ENCODE measurements at places on chromosomes 16 and 17.

DNA sequence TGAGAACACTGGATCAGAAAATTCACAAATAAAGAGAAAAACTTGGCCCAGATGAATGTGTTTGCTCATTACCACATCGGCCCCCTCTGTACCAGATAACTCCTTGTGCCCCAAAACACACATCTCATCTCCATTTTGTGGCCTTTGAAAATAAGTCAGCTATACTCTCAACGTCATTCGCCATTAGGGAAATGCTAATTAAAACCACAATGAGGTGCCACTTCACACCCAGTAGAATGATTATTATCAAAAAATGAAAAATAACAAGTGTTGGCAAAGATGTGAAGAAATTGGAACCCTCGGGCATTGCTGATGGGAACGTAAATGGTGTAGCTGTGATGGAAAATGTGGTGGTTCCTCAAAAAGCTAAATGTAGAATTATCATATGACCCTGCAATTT lies 34.6 kb upstream of the AKTIP start:
- no peak for DNase-seq

GRCh38 chr16:12193692-12194091 lies 217.2 kb downstream of the SNX29 start:
- no peak for DNase-seq

DNA sequence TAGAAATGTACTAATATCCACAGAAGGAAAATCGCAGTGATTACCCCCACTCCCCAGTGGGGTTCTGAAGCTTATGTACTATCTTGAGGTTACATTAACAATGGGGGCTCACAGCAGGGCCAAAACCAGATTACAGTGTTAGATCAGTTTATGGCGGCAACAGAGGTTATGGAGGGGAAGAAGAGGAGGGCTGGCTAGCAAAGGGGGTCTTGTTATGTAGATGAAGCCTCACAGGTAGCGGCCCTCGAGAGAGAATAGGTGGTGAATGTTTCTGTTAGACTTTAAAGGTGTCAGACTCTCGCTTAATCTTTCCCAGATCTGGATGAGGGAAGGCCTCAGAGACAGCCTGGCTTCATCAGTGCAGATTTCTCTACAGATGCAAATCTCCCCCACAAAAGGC lies 22.2 kb downstream of the RNF112 start:
- DNase-seq: no peak

- no peak for DNase-seq
Observed at GRCh38 chr17:27396941-27397340, 59.3 kb upstream of the KSR1 start.

- no peak for DNase-seq
Observed at GRCh38 chr17:74530831-74531150, 484 bp downstream of the CD300LB start.

GRCh38 chr17:45363498-45363897 lies 46.7 kb upstream of the MAP3K14 start:
- DNase-seq: no peak

GRCh38 chr17:32570081-32570396 lies 83.2 kb downstream of the CDK5R1 start:
- no peak for DNase-seq

DNA sequence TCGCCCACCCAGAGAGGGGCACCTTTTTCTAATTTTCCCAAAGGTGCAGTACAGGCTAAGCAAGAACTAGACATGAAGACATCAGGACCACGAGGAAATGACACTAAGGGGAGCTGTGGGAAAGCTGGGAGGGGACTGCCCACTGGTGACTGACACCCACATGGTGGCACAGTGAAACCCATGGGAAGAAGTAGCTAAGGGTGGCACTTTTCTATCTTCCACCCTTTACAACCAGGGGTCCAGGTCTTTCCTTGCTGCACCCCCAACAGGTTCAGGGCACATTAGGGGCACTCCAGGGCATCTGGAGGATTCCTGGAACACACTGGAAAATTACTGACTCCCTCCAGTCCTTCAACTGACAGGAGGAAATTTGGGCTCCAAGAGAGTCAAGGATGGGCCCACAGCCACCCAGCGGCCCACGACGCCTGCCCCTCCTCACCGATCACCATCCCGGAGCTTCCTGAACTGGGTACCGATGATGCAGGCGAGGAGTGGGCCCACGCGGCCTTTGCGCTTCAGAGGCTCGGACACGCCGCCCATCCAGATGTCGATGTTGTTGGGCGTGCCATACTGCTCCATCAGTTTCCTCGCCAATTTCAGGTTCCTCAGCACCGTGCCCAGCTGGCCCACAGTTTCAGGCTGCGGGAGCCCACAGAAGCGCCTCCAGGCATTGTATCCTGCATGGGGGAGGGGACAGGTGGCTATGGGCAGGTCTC lies 9.4 kb downstream of the MPO start:
- DNase-seq: no peak

DNA sequence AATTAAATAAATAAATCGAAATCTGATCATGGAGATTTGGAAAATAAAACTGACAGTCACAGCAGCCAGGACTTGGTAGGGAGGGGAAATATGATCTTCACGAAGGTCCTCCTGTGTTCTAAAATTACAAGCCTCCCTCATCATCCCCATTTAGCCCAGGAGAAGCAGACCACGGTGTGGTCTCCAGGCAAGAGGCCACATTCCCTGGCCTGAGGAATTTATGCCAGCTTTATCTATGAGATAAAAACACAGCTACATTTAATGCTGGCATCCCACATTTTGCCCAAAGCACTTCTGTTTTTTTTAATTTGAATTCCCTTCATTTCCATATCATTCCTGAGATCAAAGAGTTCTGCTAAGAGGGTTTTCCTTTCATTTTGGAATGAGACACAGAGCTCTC lies 43.2 kb downstream of the ABCC12 start:
- DNase-seq: no peak

- no peak for DNase-seq
Observed at GRCh38 chr16:57156351-57156703, 29.5 kb downstream of the PSME3IP1 start.

GRCh38 chr17:64622931-64623654 lies 39.0 kb downstream of the SMURF2 start:
- DNase-seq: no peak

- no peak for DNase-seq
Observed at GRCh38 chr17:65601145-65601544, 39.7 kb upstream of the AXIN2 start.

GRCh38 chr17:64767269-64767997 lies 105.3 kb upstream of the SMURF2 start:
- DNase-seq: no peak

GRCh38 chr17:36014946-36015345 lies 2.8 kb downstream of the CCL23 start:
- no peak for DNase-seq

- no peak for DNase-seq
Observed at GRCh38 chr17:62679866-62680377, 52.5 kb downstream of the MRC2 start.

- DNase-seq: no peak
Observed at GRCh38 chr17:58788199-58788598, 32.5 kb downstream of the PPM1E start.

- DNase-seq: no peak
Observed at GRCh38 chr17:2084036-2084765, 29.3 kb downstream of the HIC1 start.

DNA sequence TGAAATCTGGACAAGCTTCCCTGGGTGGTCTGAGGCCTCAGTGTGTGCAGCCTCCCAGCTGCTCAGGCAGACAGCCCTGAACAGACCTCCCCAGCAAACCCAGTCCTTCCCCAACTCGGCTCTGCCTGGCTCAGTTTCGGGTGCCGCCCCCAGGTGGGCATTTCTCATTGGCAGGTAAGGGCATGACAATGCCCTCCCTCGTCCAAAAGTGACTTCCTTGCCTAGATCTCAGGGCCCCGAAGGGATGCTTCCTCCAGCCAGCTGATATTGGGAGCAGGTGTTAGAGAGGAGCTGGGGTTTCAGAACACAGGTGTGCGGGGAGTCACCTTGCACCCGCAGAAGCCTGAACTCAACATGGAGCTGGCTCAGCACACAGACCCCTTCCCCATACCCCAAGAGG lies 3.8 kb upstream of the PPL start:
- no peak for DNase-seq

GRCh38 chr16:67989322-67990017 lies 9.2 kb upstream of the DPEP3 start:
- DNase-seq: no peak

DNA sequence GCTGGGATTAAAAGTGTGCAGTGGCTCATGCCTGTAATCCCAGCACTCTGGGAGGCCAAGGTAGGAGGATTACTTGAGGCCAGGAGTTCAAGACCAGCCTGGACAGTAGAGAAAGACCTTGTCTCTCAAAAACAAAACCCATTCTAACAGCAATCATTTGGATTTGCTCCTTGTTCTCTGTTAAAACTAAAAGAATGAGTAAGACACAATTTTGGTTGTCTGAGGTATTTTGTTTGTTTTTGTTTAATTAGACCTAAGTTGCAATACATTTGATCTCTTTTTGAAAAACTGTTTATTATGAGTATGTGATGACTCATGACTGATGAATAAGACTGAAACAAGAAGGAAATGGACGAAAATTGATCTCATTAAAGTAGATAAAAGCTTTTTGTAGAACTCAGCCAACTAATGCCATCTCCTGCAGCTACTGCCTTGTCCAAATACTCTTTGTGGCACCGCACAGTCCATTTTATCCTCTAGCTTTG lies 29.0 kb downstream of the GLG1 start:
- DNase-seq: no peak

GRCh38 chr17:33804401-33804800 lies 450.7 kb upstream of the CCL2 start:
- no peak for DNase-seq

DNA sequence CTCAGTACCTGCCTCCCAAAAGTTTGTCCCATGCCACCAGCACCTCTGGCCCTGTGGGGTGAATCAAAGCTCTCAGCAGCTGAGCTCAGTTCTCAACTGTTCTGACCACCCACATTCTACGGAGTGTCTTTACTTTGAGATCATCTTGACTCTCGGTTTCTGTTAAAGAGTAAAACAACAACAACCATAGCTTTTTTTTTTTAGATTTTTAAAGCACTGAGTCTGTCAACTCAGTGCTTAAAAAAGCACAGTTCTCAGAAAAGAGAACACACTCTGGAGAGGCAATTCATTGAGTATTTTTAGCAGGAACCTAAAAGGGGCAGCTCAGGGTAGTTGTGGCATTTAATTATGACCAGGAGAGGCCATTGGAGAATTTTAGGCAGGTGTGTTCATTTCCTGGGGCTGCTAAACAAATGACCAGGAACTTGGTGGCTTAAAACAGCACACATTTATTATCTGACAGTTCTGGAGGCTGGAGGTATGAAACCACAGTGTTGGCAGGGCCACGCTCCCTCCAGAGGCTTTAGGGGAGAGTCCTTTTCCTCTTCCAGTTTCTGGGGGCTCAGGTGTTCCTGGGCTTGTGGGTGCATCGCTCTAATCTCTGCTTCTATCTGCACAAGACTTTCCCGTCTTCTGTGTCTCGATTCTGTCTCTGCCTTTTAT lies 6.7 kb upstream of the WFIKKN2 start:
- DNase-seq: no peak

GRCh38 chr16:15055141-15056053 lies 477 bp downstream of the NTAN1 start:
- peak; percentile 81 for DNase-seq

GRCh38 chr16:85975451-85975981 lies 76.6 kb downstream of the IRF8 start:
- DNase-seq: no peak

GRCh38 chr16:18060351-18060750 lies 276.2 kb downstream of the NPIPA8 start:
- DNase-seq: no peak

DNA sequence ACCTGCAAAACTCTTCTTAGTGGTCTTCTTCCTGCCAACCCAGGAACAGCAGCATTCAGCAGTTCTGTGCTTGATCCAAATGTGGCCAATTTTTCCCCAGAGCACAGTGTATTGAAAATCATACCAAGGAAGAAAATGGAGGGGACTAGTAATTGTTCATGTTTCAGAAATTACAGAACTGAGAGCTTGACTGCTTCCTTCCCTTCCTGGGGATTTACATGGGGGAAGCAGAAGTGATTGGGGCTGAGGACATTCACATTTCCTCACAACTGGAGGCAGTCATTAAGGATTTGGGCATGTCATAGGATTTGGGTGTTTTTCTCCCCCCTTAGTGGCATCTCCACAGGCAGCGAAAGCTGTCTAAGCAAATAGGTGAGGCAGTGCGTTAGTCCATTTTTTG lies 19.7 kb downstream of the CIITA start:
- DNase-seq: no peak

- DNase-seq: no peak
Observed at GRCh38 chr16:4404967-4405696, 11.3 kb downstream of the CORO7 start.

DNA sequence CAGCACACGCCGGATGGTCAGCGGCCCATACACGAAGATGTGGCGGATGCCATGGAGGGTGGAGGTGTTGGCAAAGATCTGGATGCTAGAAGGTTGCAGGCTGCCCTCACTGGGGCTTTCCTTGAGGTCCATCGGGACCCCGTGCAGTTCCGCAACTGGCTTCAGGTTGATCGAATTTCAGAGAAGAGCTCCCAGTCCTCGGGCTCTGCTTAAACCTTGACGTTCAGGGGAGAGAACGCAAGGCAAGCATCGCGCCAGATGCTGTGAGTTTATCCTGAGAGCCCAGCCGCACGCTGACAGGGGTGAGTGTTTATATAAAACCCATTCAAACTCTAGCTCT lies 98.7 kb upstream of the CCL2 start:
- DNase-seq: no peak

DNA sequence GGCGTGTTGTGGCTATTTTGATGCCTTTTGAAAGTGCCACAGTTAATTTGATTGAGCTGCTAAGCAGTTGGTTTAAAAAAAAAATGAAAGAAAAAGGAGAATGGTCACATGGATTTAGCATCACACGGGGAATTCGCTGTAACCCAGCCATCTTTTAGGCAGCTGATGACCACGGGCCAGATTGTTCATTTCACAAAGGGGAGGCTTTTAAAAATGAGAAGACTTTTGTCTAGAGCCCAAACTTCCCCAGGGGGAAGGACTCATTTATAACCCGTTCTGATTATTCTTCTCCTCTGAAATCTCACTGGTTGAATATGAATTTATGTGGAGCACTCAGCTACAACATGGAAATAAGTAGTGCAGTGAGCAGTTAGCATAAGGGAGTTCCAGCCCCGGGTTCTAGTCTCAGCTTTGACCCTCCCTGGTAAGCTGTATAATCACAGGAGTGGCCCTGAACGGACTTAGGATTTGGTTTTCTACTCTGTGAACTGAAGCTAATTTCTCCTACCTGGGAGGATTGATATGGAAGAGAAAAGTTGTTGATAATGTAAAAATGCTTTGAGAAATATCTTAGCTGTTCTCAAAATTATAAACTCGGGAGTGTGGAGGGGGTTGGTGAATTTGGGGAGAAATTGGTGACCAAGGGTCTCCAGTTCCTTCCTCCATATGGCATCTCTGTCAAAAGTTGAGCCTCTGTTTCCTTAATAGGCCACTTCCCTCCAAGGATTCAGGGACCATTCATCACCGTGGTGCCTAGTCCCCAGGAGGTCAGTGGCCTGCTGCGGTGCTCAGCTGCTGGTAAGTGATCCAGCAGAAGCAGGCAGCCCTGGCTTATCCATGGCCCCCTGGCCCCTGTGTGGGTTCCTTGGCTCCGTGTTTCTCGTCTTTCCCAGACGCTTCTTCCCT lies 76.4 kb upstream of the TBX2 start:
- no peak for DNase-seq

- no peak for DNase-seq
Observed at GRCh38 chr16:70687671-70688245, 1.9 kb upstream of the MTSS2 start.

Data from stimulated activated naive CD4-positive, alpha-beta T cell (primary cell).